ENCODE measurements at places on chromosomes 13 and 19.

- DNase-seq = no peak
These were observed 166.5 kb downstream of the ZNF486 start for GRCh38 chr19:20333508-20333907.

DNA sequence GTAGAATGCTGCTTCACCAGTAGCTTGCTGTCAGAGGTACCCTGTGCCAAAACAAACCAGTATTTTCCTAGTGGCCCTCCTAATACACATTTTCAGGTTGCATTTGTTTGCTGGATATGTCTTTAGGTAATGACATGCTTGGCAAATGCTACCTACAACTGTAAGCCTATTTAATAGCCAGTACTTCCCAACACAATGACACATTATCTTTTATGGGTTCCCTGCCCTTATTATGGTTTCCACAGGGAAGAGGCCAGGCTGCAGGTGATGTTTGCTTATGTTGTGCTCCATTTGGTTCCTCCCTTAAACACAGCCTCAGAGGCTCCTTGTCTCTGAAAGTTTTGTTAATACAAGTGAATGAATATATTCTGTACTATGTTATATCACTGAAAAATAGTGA, 24.7 kb downstream of the FRY start:
- DNase-seq = no peak

DNA sequence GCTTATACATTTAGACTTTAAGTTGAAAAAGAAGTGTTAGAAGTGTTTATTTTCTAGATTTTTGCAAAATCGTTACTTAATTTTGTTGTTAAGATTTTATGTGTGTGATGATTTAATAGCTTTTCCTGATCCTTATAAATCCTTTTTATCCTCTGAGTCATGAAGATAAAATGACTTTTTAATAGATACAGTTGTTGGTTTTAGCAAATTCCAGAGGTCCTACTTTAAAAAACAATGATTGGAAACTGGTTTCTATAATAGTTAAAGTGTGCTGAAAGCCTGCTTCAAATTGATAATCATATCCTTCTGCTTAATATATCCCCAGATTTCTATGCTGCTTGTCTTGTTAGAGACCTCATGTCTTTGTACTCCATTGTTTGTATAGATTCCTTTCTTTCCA, 39.0 kb downstream of the RNASEH2B start:
- DNase-seq = no peak

GRCh38 chr13:46612267-46612666, 59.3 kb downstream of the LRCH1 start:
- DNase-seq = no peak

GRCh38 chr19:48461651-48461981, 6.2 kb downstream of the KCNJ14 start:
- no peak for DNase-seq

- DNase-seq = no peak
These were observed 4.9 kb upstream of the CLDN10 start for GRCh38 chr13:95547531-95548167.

DNA sequence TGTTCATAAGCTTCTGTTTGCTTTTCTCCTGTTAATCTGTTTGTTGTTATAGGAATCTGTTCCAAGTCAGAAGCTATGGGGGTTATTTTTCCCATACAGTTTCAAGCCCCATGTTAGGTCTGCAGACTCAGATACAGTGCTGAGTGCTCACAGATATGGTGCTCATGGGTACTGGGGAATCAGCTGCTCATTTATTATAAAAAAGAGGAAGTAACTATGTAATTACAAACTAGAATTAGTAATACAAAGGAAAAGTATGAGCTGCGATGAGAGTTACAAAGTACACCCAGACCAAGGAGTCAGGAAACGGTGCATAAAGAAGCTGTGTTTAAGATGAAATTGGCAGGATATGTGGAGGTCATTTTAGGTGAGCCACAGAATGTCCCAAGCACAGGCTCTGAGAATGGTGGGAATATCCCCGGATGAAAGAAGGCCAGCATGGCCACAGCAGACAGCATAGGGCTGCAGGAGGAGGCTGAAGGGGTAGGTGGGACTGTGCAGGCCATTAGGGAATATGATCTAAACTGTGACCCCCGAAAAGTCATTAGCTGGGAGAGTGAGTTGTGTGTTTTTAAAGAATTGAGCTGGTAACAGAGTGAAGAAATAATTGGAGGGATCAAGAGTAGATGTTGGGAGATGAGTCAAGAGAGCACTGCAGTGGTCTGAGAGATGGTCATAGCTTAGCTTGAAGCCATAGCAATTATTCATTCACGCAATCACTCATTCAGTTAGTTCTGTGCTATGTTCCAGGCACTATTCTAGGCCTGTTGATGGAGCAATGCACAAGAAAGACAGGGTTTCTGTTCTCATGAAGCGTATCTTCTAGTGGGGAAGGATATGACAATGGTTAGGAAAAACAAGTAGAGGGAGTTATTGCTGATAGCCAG, 177.4 kb upstream of the UBL3 start:
- no peak for DNase-seq
